ENCODE measurements at places on chromosomes 6 and 20.

- DNase-seq = no peak
Observed at GRCh38 chr20:33280775-33281174, 2.2 kb upstream of the BPIFB1 start.

GRCh38 chr20:17709361-17710293 is 9.9 kb downstream of the BANF2 start:
- DNase-seq = no peak

GRCh38 chr6:5373430-5373829 is 112.1 kb downstream of the FARS2 start:
- no peak for DNase-seq

DNA sequence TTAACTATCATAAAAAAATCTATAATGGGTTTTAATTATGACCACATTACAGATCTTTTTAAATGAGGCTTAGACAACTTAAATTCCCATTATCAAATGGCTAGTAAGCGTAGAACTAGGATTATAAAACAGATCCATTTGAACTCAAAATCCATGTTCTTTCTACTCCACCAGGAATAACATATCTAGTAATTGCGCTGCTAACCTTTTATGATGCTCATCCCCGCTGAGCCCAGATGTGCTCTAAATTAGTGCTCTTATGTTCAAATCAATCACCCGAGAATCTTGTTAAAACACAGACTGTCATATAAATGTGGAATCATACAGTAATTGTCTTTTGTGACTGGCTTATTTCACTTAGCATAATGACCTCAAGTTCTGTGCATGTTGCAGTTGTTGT is 903.1 kb downstream of the PHF3 start:
- no peak for DNase-seq

GRCh38 chr6:45555981-45556771 is 178.4 kb upstream of the SUPT3H start:
- no peak for DNase-seq
